ENCODE measurements at places on chromosomes 3 and 15. TPM values are rescaled to one million over a fixed set of nuclear protein-coding genes. Genes with fewer than 3 reads are reported as not detected.
A peak's percentile ranks its signal among the peaks of the same experiment; 100 is the strongest.

DNA sequence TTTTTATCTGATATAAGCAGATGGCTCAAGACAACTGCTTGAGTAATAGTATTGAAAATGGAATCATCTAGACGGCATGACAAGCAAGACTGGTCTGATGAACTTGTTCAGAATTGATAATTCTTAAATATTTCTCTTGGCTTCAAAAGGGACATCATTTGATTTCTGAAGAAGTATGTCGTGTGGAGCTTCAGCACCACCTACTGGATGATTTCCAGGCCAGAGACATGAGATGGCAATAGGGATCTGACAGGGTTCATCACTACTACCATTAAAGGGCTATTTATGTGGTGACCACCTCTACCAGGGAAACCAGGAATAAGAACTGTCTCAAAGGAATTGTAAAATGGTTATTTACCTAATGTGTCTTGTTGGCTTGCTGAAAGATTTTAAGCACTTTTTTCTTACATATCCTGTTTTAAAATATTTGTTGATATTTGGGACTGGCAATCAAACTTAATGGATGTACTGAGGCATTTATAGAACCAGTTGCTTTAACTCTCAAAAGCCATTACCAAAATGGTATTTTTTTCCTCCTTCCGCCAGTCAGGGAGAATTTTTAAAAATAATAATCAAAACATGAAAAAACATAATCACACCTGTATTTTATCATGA lies 99.5 kb upstream of the FAM98B start:
- no peak overlapping the region for H3K4me3 ChIP-seq
- no peak overlapping the region for H3K27ac ChIP-seq
- peaks cover 8% of the 10 kb centered on the region for H3K27me3 ChIP-seq
- H3K36me3 ChIP-seq, result no peaks in the 10 kb centered on the region

DNA sequence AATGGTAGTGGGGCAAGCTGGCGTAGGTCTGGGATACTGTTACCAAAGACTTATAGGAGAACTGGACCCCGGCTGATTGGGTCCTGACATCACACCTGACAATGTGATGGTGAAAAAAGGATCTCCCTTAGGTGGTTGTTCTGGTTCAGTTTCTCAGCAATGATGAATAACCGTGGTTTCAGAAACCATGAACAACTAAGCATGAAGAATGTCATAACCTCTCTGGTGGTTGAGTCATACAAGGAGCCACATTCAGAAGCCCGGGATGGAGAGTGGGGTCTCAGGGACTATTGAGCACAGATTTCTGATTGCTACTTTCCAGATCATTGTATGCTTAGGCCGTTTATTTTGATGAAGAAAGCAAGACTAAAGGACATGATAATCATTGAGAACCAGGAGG lies 17.4 kb downstream of the GPR160 start:
- no peaks in the 10 kb centered on the region for H3K27me3 ChIP-seq
- peaks cover 41% of the 10 kb centered on the region for H3K4me1 ChIP-seq
- peak; percentile 50 for DNase-seq
- no peak overlapping the region for H3K27ac ChIP-seq

DNA sequence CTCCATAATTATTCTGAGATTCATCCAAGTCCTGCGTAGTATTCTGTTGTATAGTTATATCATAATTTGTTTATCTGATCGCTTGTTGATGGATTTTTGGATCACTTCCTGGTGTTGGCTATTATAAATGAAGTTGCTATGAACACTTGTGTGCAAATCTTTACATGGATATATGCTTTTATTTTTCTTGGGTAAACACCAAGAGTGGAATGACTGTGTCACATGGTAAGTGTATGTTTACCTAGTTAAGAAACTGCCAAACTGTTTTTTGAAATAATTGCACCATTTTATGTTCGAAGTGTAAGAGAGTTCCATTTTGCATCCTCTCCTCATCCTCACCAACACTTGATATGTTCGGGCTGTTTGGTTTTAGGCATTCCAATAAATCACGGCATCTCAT lies 360.4 kb upstream of the FRG2C start:
- H3K4me1 ChIP-seq, result no peaks in the 10 kb centered on the region
- H3K27me3 ChIP-seq, result no peaks in the 10 kb centered on the region
- no peak for DNase-seq
- no peak overlapping the region for H3K4me3 ChIP-seq
- no peaks in the 10 kb centered on the region for H3K36me3 ChIP-seq

GRCh38 chr15:90018216-90018831 lies 17.2 kb downstream of the ZNF710 start:
- no peaks in the 10 kb centered on the region for H3K27me3 ChIP-seq
- no peak overlapping the region for H3K27ac ChIP-seq
- peaks cover 2% of the 10 kb centered on the region for H3K36me3 ChIP-seq
- no peak overlapping the region for H3K4me3 ChIP-seq

GRCh38 chr15:65384505-65384894 lies 6.7 kb upstream of the IGDCC3 start:
- H3K4me3 ChIP-seq, result peak overlapping the region; percentile 77
- no peaks in the 10 kb centered on the region for H3K36me3 ChIP-seq
- peaks cover 4% of the 10 kb centered on the region for H3K4me1 ChIP-seq
- no peak overlapping the region for H3K27ac ChIP-seq
- DNase-seq, result no peak

CLRN1 gene
- total RNA-seq, result not detected

GOLGA8M gene
- 0.46 TPM for total RNA-seq

- H3K4me3 ChIP-seq, result no peak overlapping the region
- H3K27ac ChIP-seq, result no peak overlapping the region
- H3K36me3 ChIP-seq, result no peaks in the 10 kb centered on the region
Measured at GRCh38 chr3:9135526-9135925, 113.9 kb downstream of the SRGAP3 start.

DNA sequence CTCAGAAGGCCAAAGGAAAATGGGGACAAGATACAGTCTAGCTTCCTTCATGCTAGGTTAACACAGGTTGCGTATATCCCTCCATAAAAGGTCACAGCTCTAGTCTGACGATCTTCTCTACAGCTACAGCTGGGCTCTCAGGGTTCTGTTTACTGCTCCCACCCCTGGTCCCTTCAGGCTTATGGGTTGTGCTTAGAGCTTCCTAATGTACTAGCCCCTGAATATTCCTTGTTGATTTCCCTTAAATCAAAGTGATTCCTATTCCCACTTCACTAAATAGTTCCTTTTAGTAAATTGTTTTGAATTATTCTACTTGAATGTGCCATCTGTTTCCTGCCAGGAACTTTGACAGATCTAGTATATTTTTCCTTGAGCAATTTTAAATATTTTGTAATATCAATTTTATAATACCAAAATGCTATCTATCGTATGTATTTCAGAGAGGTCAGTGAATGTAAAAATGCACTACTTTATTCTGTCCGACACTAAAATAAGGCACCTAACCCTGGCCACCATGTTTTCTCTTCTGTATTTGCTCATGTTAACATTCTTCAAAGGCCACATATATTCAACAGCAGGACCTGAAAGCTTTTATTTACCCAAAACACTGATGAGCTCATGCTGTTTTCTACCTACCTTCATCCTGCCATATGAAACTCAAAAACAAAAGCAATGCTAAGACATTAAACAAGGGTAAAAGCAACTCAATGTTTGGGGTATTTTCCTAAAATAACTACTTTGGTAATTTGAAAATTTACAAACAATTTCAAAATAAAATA lies 92.8 kb upstream of the TGFBR2 start:
- DNase-seq, result no peak
- H3K27ac ChIP-seq, result no peak overlapping the region
- H3K4me3 ChIP-seq, result no peak overlapping the region
- peaks cover 9% of the 10 kb centered on the region for H3K4me1 ChIP-seq
- H3K36me3 ChIP-seq, result no peaks in the 10 kb centered on the region

KPNA4 gene
- 44.9 TPM for total RNA-seq

GOLGA6L4 gene
- total RNA-seq, result 0.92 TPM

DNA sequence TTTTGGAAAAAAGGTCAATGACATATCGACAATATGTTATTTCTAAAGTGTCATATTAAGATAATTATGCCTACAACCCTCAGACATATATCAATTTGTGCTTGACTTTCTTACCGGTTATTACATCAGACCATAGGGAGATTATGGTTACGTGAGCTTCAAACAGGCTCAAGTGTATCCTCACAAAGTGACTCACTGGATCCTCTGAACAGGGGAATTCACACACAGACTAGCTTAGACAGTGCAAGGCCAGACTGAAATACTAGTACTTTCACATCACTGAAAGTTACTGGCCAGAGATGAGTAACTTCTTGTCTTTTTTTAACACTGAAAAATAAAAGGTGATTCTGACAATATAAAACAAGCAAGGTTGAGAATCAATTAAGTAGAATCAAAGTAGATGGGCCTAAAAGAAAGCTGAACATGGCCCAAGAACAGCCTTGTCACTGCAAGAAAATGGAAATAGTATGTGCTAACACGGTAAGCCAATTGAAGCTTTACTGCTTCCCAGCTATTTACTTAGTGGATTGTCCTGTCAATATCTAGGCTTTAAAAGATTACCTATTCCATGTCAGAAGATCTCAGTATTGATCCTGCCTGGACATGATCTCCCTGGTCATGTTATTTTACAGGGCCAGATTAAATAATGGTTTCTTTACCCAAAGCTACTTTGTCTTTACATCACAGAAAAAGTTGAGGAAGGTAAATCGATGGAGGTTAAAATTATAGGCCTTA lies 848.6 kb downstream of the ROBO1 start:
- DNase-seq, result no peak
- H3K36me3 ChIP-seq, result no peaks in the 10 kb centered on the region
- H3K4me3 ChIP-seq, result no peak overlapping the region

DNA sequence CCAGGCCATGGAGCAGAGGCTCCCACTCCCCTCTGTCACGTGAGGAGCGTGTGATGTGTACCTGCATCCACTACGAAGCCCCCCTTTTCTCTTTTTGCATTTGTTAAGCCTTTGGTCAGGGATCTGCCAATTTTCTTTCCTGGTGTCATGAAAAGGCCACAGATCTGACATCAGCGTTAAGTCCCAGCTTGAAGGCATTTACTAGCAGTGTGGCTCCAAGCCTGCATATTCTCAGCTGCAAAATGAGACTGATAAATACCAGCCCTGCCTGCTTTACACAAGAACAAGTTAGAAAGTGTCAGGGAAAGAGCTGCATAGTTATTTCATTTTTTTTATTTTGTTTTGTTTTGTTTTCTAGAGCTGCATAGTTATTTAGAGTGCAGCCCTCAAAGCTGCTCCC lies 2.3 kb upstream of the ANKRD63 start:
- H3K27ac ChIP-seq, result no peak overlapping the region
- peaks cover 5% of the 10 kb centered on the region for H3K4me1 ChIP-seq
- H3K36me3 ChIP-seq, result no peaks in the 10 kb centered on the region
- no peak overlapping the region for H3K4me3 ChIP-seq

DNA sequence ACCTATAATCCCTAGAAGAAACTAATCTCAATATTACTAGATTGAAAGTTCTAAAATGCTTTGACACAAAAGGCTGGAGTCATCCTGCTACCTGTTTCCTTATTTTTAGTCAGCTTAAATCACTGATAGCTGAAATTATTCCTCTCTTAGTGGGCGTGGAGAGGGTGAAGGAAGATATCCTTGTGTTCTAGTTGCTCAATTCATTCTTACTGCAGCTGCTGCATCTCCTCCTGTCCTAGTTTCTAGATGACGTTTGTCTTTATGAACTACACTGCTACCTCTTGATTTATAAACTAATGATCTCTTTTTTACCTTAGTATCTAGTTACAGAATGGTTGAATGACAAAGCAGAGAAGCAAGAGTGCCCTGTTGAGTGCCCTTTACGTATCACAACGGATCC lies 50.7 kb downstream of the SETD5 start:
- peaks cover 36% of the 10 kb centered on the region for H3K4me1 ChIP-seq
- no peak for DNase-seq
- H3K27me3 ChIP-seq, result no peaks in the 10 kb centered on the region
- H3K36me3 ChIP-seq, result peaks cover 56% of the 10 kb centered on the region

DNA sequence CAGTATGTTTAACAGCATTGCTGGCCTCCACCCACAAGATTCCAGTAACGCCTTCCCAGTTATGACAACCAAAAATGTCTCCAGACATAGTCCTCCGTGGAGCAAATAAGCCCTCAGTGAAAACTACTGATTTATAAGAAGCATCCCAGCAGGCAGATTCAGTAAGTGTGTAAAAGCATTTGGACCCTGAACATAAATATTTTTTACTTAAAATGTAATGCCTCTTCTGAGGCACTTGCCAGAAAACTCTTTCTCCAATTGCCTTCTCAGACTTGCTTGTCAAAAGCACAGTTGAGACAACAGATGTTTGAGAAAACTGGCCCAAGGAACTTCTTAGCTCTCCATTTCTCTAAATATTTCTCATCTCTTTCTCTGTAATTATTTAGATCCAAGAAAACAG lies 31.8 kb upstream of the DCLK3 start:
- no peaks in the 10 kb centered on the region for H3K36me3 ChIP-seq
- H3K4me3 ChIP-seq, result no peak overlapping the region
- no peaks in the 10 kb centered on the region for H3K4me1 ChIP-seq
- H3K27me3 ChIP-seq, result peaks cover 5% of the 10 kb centered on the region
- no peak for DNase-seq

DNA sequence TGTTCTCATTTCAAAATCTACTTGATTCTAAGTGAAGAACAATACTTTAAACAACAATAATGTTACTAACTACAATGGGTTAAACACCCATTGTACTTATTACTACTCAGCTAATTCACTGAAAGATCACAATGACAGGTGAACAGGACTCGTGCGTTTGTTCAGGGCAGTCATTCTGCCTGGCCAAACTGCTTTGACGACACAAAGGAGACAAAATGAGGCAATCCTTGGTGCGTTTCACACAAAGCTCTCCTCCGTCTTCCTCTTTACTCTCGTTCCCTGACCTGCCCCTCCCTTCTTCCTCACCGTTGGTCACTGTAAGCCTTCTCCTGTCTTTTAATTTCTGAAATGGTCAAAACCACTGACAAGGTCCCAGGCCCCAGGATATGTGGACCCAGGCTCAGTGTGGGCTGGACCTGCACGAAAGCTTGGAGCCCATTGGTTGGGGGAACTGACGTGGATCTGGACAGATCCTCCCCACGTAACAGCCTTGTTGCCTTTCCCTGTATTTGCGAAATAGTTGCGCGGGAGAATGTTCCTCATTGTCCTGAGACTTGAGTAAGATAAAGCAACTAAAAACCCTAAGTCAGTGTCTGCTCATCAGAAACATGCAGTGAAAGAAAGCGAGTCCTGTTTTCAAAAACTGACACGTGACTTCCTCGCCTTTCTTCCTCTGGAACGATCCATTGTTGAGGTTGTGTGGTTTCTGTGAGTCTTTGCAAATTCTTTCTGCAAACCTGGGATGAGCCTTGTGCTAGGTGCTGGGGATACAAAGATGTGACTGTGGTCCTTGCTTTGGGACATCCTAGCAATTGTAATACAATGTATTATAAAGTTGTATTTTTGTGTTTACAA lies 147.1 kb upstream of the RGMA start:
- peaks cover 4% of the 10 kb centered on the region for H3K4me1 ChIP-seq
- peak; percentile 13 for DNase-seq
- peaks cover 15% of the 10 kb centered on the region for H3K27me3 ChIP-seq
- peak overlapping the region; percentile 54 for H3K4me3 ChIP-seq
- H3K27ac ChIP-seq, result no peak overlapping the region

GUCA1C gene
- not detected for total RNA-seq
